NCI-H2107 (cell line): ENCODE measurements at places on chromosomes 2 and 18.

DNA sequence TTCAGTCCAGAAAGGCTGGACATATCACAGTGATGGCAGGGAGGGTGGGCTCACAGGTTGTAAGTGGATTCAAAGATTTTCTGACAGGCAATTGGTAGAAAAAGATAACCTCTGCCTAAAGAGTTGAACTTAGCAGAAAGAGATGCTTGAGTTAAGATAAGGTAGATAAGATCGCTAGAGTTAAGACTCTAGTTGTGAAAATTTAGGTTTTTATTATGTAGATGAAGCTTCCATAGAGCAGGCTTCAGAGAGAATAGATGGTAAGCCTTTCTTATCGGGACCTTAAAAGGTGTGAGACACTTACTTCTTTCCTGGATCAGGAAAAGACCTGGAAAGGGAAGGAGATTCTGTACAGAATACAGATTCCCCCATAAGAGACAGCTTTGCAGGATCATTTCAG, 134.4 kb downstream of the GULP1 start:
- DNase-seq: no peak

GRCh38 chr2:84701880-84702279, 179.0 kb downstream of the TRABD2A start:
- DNase-seq: no peak

GRCh38 chr2:28219138-28219537, 173.5 kb upstream of the FOSL2 start:
- no peak for DNase-seq

DNA sequence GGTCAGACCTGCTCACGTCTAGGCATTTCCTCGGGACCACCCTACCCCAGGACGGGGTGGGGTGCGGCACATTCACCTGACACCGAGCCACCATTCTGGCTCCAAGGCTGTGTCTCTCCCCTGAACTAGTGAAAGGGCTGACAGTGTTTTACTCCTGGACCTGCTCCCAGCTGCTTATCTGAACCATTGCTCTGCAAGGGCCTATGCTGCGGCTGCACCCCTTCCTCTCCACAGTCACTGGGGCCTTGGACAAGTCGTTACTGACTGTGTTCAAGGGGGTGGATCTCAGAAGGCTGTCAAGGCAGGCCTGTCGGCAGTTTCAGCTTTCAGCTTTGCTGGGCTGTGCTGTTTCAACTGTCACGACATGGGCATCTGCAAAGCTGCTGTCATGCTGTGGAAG, 11.7 kb downstream of the CREG2 start:
- DNase-seq: no peak

- DNase-seq: no peak
Observed at GRCh38 chr2:181036848-181037603, 56.6 kb downstream of the UBE2E3 start.

DNA sequence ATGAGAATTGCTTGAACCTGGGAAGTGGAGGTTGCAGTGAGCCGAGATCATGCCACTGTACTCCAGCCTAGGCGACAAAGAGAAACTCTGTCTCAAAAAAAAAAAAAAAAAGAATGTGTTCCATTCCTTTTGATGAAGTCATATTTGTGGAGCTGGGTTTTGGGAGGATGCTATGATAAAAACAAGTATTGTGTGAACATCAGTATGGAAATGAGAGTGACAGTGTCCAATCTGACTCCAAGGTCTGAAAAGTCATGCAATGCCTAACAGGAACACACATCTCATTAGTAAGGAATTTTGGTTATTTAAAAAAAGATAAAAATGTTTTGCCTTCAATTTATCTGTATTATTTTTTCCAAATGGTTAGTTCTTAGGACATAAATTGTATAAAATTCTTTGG, 11.8 kb downstream of the GCFC2 start:
- DNase-seq: no peak

- no peak for DNase-seq
Observed at GRCh38 chr2:149258531-149258930, 71.9 kb upstream of the LYPD6 start.

DNA sequence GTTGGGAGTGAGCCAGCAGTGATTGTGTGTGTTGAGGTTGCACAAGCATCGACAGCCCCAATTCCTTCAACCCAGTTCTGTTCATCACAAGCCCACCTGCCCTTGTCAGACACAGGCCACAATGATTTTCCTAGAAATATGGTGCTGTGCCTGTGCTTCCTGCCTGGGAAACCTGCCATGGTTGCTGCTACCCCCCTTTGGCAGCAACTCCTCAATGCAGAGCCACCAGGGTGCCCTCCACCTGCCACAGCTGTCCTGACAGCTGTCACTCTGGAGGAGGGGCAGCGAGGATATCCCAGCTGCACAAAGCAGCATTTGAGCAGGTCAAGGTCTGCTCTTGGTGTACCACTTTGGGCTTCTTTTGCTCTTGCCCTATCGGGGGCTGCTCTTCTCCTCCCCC, 27.1 kb downstream of the SMIM21 start:
- DNase-seq: no peak

DNA sequence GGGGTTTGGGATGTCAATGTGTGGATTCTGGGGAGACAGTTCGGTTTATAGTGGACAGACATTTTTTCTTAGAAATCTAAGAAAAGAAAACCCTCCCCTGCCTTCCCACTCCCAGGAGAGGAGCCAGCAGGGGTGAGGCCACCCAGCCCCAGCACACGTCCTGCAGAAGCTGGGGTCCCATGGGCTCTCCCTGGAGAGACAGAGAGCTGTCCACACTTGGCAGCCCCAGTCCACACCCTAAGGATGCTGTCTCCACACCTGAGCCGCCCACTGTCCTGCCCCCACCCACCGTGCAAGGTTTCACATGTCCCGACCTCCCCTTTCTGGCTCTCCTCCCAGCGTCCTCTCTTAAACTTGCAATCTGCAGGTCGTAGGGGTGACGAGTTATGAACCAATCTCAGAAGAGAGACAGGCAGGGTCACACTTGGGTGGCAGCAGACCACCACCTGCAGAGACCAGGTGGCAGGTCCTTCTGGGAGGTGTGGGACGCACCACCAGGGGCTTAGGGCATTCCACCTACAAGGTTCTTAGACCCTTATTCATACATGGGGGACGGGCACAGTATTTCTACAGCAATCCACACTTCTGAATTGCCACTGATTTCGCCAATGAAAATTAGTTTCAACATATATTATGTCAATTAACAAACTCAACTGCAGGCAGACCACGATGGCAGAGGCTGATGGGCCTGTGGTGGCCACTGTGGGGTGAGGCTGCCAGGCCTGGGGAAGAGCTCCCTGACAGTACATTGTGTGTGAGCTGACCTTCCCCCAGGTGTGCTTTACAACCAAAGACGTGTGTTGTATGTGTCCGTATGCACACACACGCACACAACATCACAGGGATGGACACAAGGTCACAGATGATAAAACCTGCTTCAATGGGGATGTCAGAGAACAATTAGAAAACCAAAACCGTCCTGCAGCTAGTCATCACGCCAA, 158.5 kb downstream of the TPO start:
- DNase-seq: no peak

DNA sequence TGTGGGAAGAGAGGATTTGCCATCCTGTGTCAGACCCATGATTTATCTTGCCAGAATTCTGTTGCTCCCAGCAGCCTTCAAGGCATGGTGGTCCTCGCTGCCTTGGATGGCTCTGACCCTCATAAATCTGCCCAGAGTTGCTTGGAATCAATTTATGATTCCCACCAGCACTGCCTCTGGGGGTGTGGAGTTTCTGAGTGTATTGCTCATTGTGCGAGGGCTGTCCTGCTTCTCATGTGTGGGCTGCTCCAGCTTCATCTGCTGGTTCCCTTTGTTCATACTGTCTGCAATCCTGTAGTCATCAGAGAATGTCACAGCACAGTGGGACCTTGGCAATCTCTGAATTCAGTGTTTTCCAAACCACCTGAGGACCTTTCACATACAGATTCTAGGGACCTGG, 139.8 kb downstream of the CLIP4 start:
- no peak for DNase-seq

- DNase-seq: no peak
Observed at GRCh38 chr2:167177196-167177595, 288.9 kb downstream of the XIRP2 start.

- no peak for DNase-seq
Observed at GRCh38 chr2:106892048-106892447, 6.1 kb upstream of the ST6GAL2 start.

- no peak for DNase-seq
Observed at GRCh38 chr18:55382277-55382805, 205.7 kb downstream of the TCF4 start.

- DNase-seq: no peak
Observed at GRCh38 chr2:51959696-51960095, 927.8 kb upstream of the NRXN1 start.

DNA sequence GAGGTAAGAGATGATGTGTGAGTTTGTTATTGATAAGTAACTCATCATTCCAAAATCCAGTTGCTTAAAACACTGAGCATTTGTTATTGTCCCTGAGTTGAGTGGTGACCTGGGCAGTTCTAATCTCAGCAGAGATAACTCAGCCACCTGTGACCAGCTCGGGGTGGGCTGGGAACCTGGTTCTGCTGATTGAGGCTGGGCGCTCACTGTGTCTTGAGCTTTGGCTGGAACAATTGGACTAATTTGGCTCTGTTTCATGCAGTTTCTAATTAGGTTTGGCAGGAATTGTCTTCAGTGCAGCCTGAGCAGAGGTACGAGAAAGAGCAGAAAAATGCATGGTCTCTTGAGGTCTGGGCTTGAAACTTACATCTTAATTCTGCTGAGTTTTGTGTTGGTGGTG, 144.7 kb downstream of the RNF144A start:
- no peak for DNase-seq

DNA sequence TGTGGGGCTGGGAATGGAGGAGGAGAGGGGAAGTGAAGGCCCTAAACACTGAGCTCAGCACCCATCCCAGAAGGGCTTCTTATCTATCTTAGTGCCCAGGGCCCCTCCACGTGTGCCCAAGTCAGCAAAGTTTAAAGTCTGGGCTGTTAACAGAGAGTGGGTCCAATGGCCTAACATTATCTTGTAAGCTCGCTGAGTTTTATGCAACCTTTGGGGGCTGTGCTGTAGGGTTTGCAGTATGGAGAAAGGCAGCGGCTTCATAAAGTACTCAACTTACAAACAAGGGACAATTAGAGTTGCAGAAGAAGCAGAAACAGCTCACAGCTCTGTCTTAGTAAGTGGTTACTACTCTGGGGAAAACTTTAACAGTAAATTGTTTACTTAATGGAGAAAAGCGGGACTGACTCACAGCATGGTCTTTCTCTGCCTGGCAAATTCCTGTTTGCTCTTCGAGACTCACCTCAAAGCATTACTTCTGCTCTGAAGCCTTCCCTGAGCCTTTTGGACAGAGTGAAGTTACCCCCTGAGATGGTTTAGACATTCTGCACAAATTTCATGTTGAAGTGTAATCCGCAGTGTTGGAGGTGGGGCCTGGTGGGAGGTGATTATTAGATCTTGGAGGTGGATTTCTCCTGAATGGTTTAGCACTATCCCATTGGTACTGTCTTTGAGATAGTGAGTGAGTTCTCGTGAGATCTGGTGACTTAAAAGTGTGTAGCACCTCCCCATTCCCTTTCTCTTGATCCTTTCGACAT, 9.0 kb downstream of the ENOSF1 start:
- no peak for DNase-seq

DNA sequence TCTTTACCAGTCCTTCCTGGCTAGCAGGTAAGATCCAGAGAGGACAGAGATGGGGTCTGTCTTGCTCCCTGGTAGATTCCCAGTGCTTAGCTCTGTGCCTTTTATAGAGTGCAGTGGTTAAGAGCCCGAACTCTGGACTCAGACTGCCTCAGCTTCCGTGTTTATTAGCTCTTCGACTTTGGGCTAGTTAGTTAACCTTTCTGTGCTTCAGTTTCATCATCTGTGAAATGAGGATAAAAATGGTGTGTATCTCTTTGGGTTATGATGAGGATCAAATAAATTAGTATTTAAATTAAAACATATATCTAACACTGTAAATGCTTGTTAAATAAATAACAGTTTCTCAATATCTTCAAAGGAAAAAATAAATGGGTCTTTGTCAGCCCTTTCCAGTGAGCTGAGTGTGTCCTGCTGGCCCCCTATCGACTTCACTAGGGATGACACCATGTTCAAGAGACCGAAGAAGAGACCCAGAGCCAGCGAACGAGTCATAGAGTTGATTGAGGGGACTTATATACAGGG, 38.2 kb downstream of the CERS6 start:
- DNase-seq: no peak

DNA sequence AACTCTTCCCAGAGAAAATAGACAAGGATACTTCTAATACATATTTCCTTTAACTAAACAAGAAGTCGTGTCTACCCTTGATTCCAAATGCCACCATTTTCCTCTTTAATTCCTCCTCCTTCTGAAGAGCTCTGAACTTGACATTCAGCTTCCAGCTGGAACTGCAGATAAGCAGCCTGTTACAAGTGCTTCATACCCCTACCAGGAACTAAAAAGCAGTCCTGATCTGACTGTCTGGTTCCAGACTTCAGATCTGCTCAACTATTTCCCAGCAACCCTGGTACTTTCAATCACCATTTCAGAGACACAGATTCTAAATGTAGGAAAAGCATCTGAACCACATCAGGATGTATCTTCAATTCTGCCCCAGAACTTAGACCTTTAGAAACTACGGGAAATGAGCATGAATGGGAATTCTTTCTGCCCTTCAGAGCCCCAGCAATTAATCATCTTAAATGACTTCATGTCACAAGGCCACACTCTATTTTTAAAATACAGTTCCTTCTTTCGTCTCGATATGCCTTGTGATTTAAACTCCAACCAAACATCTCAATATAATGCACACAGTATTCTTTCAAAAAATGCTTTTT, 159.5 kb downstream of the L3MBTL4 start:
- DNase-seq: no peak

DNA sequence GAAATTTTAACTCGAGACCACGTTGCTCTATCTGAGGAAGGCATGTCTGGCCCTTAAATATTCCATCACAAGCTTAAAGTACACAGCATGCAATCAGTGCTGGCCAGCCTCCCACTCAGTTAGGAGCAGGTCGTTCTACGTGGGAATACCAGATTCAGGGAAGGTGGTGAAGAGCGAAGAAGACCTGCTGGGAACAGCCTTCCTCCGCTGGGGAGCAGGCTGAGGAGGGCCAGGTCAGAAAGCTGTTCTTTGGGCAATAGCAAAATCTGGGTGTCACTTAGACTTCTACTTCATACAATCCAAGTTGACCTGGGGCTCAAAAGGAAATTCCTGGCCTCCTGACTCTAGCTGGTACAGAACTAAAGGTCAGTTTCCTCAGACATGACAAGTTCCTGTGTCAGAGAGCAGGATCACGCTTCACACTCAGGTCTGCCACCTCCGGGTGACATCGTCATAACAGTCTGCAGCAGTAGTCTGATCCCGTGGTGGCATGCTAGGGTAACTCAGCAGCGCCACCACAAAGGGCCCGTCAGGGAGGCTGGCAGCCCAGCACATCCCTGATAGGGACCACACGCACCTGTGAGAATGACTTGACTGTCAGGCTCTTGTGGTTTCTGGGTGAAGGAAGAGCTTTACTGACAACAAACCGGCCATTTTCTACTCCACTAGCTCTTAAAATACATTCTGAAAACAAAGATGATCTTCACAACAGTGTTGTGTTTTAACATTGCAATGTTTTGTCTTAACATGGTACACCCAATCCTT, 35.2 kb upstream of the NAPG start:
- no peak for DNase-seq

DNA sequence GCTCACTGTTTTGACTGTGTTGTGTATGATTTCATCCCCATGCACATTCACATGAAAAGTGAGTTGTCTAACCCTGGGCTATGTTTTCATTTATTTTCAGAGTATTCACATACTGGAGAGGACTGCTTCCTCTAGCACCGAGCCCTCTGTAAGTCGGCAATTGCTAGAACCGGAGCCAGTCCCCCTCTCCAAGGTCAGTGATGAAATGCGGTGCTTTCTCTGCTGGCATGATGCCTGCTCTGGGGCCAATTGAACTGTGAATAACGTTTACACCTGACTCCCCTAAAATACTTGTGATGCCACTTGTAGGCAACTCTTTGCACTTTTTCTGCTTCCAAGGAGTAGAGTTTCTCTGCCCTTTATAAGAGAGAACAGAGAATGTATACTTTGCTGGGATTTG, 126.9 kb downstream of the PRKRA start:
- DNase-seq: no peak
